ENCODE measurements at places on chromosomes 7 and 10. TPM values are rescaled to one million over a fixed set of nuclear protein-coding genes. Genes with fewer than 3 reads are reported as not detected.
A peak's percentile ranks its signal among the peaks of the same experiment; 100 is the strongest.

Gene HECW1
- 2.1 TPM for polyA plus RNA-seq

Gene RHOBTB1
- 24.5 TPM for polyA plus RNA-seq

DNA sequence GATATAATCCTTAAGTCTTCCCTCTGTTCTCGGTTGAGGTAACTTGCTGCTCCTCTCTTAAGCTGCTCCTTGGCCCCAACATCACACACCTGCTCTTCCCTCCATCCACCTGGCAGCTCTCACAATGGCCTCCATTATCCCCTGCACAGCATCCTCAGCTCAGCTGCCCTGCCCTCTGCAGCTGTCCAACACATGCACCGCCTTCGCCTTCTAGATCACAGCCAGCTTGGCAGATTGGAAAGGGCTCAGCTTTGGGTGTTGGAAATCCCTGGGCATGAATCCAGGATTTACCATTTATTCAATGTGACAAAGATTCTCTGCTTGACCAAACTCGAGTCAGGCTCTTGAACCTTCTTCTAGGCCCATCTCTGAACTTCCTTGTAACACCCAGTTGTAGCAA is 20.6 kb downstream of the RGR start:
- peak; percentile 30 for DNase-seq

DNA sequence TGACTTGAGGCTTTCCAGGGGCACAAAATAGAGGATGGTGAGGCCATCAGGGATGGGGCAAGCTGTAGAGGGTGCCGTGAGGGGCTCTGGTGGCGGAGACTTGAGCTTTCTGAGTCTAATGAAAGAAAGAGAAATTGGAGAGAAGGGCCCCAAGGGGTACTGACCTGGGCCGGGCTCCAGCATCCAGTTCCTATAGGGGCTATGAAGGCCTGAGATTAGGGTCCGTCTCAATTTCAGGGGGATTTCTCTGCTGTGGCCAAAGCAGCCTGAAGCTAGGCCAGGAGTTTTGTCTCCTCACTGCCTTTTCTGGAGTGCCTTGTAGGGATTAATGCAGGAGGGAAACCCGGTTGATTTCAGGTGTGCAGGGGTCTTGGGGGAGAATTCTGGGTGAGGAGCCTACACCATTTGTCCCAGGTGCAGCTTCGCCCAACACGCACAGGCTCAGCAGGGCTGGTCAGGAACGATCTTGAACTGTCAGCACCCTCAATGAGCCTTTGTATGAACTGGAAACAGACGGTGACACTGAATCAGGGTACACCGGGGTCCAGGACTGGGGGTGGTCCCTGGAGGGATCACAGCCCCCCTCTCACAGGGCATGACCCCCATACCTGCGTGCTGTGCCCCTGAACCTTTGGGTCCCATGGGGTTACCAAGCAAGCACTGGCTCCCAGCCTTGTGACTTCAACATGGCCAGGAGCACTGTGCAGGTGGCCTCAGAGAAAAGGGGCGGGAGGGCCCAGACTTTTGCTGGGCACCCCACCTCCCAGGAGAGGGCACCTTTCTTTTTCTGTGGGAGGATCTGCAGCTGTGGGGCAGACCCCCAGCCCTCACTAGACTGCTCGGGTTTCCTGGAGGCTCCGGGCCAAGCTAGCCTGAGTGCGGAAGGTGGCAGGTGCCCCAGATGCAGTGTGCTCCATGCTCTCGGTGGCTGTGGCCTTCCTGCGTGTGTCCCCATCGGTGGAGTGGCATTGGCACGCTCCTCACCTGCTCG is 122.9 kb upstream of the RET start:
- no peak for DNase-seq

DNA sequence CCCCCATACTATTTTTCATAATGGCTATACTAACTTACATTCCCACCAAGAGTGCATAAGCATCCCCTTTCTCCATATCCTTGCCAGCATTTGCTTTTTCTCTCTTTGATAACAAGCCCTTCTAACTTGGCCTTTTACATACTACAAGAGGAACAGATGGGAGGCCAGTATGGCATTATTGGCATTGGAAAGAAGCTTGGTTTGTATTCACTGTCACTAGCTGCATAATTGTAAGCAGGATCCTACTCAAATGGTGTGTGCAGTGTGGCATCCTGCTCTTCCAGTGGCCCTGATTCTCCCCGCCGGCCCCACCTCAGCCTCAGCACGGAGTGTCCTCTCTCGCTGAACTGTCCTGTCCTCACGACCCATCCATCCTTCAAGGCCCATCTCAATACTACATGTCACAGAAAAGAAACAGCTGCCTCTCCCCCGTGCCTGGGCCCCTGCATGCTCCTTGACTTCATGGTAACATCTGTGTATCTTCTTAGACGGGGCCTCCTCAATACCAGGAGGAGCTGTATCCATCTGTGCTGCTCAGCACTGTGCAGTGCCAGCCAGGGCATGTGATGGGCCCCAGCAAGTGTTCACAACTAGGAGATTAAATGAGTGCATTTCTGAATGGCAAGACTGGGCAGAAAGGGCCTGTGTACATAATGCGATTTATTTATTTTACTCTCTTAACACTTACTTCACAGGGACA is 205.2 kb downstream of the COBL start:
- DNase-seq = no peak

GRCh38 chr7:142881586-142882337 is 3.8 kb downstream of the TRPV6 start:
- DNase-seq = no peak

DNA sequence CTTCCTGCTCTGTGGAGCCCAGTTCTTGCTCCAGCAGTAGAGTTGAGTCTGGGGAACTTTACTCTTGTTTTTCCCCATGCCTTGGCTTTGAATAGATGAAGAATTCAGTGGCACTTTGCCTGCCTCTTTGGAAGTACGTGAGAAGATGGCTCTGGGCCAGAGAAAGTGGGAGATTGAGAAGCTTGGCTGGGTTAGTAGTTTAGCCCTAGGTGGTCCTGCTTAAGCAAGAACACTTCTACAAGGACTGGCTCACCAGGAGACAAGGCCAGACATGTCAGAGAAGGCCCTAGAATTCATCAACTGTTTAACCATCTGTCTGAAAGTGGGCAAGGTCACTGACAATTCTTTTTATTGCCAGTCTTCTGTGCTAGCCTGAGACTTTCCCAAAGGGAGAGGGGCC is 410.3 kb downstream of the TYW1 start:
- no peak for DNase-seq

- no peak for DNase-seq
These were observed 14.6 kb downstream of the SLC35B4 start for GRCh38 chr7:134302120-134302519.
